HepG2 (cell line): ENCODE measurements at places on chromosomes 1 and 21. TPM values are rescaled to one million over a fixed set of nuclear protein-coding genes. Genes with fewer than 3 reads are reported as not detected.

The GPR25 gene
- polyA plus RNA-seq, result not detected in 2 replicates

The OLIG1 gene
- polyA plus RNA-seq, result not detected in 2 replicates

- DNase-seq, result no peak
These were observed 126.7 kb downstream of the FOXD2 start for GRCh38 chr1:47564570-47564969.

DNA sequence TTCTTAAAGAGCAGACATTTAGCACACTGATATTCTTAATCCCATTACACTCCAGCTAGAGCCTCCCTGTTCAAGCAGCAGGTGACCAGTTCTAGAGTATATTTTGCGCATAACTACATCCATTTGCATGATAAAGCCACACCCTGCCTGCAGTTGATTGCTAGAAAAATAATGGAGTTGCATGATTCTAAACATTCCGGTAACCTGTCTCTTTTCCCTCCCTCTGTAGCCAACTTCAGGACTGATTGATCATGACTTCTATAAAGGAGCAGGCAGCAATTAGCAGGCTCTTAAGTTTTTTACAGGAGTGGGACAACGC lies 14.9 kb downstream of the ARMH1 start:
- no peak for DNase-seq

GRCh38 chr1:240508201-240508600 lies 103.8 kb downstream of the GREM2 start:
- no peak for DNase-seq

- no peak for DNase-seq
These were observed 5.1 kb downstream of the PEF1 start for GRCh38 chr1:31639543-31639942.

DNA sequence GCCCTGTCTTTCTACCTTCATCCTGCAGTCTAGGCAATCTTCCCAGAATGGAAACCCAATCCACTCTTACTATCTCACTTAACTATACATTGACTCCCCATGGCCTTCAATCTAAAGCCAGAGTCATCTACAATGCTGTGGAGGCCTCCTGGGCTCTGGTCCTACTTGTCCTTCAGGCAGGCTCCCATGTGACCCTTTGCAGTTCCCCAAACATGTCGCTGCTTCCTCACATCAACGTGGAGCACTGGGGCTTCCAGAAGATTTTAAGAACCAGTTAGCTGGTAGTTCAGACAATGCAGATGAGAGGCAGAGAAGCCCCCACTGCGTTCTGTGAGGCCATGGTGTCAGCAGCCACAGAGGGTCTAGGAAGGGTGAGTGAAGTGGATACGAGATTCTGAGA lies 18.6 kb downstream of the LYPD8 start:
- DNase-seq, result no peak
